Stimulated activated CD8-positive, alpha-beta memory T cell treated with anti-CD3 and anti-CD28 coated beads, Interleukin-7, amount 100 ng/mL, for 1 hour (primary cell): ENCODE measurements at places on chromosomes 2 and 18.

GRCh38 chr2:74428675-74429074 lies 7.1 kb downstream of the WDR54 start:
- DNase-seq: no peak

DNA sequence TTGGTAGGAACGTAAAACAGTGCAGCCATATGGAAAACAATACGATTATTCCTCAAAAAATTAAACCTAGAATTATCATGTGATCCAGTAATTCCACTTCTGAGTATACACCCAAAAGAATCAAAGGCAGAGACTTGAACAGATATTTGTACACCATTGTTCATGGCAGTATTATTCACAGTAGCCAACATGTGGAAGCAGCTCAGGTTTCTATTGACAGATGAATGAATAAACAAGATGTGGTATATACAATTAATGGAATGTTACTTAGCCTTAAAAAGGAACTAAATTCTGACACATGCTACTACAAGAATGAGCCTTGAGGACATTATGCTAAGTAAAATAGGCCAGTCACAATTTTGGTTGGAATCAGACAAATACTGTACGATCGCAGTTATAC lies 14.2 kb upstream of the RTTN start:
- DNase-seq: no peak

DNA sequence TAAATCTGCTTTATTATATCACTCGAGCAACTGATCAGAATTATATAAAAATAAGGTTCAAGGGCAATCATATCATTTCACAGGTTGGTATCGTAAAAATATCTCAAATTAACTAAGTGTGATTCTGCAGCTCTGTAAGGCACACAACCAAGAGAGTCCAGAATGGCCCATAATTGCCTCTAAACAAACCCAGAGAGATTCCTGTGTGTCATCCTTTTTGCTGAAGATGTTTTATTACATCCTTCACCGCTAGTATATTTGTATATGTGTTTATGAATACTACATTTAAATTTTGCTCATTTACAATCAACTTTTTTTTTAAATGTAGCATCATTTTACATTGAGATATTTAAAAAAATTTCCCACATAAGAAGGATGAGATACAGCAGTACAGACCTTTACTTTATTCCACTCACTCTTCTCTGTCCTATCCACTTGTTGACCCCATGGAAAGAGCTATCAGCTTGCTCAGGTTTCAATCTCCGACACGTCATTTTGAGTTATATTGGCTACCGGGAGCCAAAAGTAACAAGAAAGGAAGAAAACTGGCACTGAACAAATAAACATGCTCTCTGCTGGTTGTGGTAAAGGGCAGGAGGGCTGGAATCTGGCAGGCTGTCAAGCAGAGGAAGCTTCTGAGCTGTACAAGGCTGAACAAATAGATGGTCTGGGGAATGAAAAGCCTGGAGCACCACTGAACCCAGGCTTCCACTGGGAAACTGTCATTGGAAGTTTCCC lies 23.1 kb downstream of the PLA2R1 start:
- DNase-seq: no peak

GRCh38 chr2:238570926-238571325 lies 144.2 kb downstream of the ASB1 start:
- no peak for DNase-seq

GRCh38 chr2:45031028-45031427 lies 21.8 kb upstream of the SIX2 start:
- DNase-seq: no peak

DNA sequence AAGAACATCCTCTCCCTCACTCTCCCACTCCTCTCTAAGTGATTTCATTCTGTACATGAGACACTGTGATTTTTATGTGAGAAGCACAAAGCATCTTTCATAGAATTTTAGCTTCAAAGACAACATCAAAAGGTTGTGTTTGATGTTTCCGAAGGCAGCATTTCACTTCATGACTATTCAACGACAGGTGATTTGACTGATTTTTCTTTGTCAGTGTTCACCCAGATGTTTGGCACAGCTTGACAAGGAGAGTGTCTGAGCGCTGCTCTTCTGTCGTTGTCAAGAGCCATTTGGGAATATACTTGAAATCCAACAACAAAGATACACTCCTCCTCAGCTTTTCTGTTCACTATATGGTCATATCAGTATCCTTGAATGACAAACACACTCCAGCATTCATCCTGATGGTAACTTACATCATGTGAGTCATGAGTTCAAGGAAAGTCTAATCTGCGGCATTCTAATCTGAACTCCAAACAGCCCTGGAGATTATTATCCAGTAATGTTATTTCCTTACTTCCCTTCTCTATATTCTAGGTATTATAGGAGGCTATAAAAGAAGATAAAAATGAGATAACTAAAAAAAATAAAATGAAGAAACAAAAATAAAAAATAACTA lies 45.9 kb upstream of the ST6GAL2 start:
- no peak for DNase-seq

GRCh38 chr2:50746526-50746925 lies 285.4 kb downstream of the NRXN1 start:
- no peak for DNase-seq

- no peak for DNase-seq
Observed at GRCh38 chr18:79538635-79539034, 141.0 kb upstream of the CTDP1 start.
